ENCODE measurements at places on chromosomes 3 and 15. TPM values are rescaled to one million over a fixed set of nuclear protein-coding genes. Genes with fewer than 3 reads are reported as not detected.

DNA sequence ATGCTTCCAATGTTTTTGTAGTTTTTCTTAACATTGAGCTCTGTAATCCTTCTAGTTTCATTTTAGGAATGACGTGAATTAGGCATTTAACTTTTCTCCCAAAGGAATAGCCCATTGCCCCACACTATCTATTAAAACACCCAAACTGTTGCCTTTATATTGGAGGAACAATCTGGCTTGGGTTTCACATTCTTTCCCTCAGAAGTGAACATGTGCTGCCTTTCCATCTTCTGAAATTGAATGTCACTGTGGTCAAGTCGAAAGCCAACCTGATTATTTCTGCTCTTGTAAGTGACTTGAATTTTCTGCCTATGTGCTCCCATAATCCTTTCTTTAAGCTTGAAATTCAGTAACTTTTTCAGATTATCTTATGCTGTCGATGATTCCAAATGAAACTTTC is 214.5 kb downstream of the SLC9A9 start:
- no peaks in the 10 kb centered on the region for H3K36me3 ChIP-seq
- no peak for DNase-seq
- no peak overlapping the region for H3K27ac ChIP-seq

DNA sequence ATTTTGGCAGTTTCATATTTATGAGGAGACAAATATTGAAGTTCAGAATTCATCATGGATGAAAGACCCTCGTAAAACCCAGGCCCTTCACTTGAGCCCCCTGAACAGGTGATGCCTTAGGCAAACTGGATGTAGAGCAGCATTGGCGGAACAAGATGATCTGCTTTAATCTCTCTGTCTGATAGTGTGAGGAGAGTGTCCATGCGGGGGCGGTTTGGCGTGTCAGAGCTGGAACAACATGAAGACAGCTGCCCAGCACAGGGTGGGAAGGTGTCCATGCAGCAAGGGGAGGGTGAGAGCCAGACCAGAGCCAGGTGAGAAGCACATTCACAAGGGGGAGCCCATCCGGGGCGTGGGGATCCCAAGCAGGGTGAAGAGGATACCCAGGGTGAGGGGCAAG is 31.8 kb upstream of the ANP32A start:
- no peaks in the 10 kb centered on the region for H3K27me3 ChIP-seq
- H3K27ac ChIP-seq = no peak overlapping the region
- H3K4me3 ChIP-seq = no peak overlapping the region
- H3K4me1 ChIP-seq = no peaks in the 10 kb centered on the region
- no peaks in the 10 kb centered on the region for H3K36me3 ChIP-seq
- no peak for DNase-seq

GRCh38 chr3:123760817-123761216 is 123.3 kb downstream of the MYLK start:
- no peaks in the 10 kb centered on the region for H3K4me1 ChIP-seq
- H3K36me3 ChIP-seq = no peaks in the 10 kb centered on the region
- H3K27me3 ChIP-seq = no peaks in the 10 kb centered on the region
- no peak for DNase-seq
- H3K4me3 ChIP-seq = no peak overlapping the region

The RNU5B-1 gene
- not detected for total RNA-seq
